ENCODE measurements at places on chromosomes 11 and 22.

DNA sequence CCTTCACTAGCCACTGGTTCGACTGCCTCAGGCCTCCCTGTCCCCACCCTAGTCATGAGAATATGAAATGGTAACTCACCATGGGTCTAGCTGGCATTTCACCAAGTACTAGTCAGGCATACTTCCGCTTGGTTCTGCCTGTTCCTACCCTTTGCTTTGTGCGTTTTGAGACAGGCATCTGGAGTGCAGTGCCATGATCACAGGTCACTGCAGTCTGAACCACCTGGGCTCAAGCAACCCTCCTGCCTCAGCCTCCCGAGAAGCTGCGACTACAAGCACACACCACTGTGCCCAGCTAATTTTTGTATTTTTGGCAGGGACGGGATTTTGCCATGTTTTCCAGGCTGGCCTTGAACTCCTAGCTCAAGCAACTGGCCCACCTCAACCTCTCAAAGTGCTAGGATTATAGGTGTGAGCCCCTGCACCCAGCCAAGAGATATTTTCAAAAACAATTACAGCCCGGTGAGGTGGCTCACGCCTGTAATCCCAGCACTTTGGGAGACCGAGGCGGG is 14.1 kb downstream of the HRAS start:
- DNase-seq, result no peak

GRCh38 chr11:71433648-71434450 is 14.3 kb downstream of the DHCR7 start:
- DNase-seq, result no peak

DNA sequence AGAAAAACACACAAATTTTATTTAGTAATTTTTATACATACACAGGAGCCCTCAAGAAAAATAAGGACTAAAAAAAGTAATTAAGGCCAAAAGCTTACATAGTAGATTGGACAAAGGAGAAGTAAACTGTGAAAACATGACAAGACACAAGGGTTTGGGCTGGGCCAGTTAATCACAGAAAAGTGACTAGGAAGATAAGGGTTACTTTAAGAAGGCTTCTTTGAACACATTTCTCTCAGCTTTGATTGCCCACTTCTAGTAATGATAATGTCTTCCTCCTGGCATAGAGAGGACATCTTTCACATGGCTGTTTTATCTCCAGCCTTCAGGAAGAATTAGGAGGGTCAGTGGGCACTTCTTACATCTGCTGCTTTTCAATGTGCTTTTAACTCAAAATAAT is 3.4 kb downstream of the RNF141 start:
- no peak for DNase-seq

- no peak for DNase-seq
Observed at GRCh38 chr22:26050079-26050478, 119.2 kb upstream of the SEZ6L start.

GRCh38 chr11:74577624-74578396 is 14.6 kb upstream of the POLD3 start:
- peak; percentile 36 for DNase-seq

GRCh38 chr11:13861411-13861810 is 101.1 kb upstream of the SPON1 start:
- DNase-seq, result no peak

DNA sequence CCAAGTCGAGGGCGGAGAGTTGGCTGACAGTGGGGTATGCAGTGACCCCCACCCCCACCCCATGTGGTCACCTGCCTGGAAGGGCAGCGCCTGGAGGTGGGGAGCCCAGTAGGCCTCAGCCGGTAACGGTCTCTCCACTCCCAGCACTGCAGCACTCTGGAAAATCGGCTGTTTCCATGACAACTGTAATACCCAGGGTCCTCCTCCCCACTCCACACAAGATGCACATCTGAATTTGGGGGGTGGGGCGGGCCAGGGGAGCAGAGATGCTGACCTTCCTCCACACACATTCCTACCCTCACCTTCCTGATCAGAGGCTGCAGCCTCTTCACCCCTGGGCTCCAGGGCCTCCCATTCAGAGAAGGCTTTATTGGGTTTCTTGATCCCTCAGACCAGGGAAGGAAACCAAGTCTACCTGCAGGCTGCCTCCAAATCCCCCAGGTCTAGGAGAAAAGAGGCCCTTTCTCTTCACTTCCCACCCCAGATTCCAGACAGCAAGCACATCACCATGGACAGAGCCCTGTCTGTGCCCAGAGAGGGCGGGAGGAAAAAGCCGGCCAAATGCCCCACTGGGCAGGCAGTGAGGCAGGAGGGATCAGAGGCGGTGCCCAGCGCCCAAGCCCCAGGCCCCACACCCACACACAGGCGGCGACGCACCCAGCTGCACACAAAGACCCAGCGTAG is 46.5 kb downstream of the SLC22A12 start:
- DNase-seq, result no peak

GRCh38 chr11:133134314-133135173 is 397.8 kb downstream of the OPCML start:
- no peak for DNase-seq

GRCh38 chr22:22086501-22087158 is 104.0 kb upstream of the TOP3B start:
- DNase-seq, result no peak

- no peak for DNase-seq
Observed at GRCh38 chr11:129410395-129410960, 34.8 kb downstream of the BARX2 start.

DNA sequence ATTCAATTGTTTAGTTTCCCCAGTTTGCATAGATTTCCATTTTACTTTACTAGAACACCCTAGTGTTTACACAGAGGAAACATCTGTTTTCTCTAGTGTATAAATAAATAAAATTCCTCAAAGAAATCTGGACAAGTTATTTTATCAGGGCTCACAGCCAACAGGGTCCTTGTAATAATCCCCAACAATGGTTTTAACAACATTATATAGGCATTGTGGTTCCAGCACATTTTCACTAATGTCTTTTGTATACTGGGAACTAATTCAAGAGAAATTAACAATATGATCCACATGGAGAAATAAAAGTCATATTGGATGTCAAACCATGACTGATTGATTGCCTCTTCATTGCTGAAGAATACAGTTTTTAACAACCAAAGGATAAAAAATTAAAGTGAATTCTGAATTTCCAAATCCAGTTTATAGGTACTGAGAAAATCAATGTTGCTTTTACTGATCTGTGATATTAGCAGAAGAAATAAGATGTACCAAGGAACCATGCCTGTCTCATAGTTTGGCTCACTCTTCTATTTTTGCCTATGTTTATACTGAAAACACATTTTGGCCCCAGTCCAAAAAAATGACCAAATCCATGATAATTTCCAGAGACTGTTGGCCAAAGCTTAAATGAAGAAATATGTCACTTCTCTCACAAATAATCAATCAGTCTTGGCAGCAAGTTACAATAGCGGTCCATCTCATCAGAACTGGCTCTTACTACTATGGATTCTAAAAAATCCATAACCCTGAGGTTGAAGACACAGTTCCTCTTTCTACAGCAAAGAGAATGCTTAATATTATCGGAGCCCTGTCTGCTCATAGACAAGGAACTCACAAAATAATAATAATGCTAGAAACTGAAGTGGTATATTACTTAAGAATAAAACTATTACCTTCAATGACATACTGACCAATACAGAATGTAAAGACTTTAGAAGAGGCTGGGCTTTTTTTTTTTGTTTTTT is 1.4 kb upstream of the MS4A13 start:
- no peak for DNase-seq

DNA sequence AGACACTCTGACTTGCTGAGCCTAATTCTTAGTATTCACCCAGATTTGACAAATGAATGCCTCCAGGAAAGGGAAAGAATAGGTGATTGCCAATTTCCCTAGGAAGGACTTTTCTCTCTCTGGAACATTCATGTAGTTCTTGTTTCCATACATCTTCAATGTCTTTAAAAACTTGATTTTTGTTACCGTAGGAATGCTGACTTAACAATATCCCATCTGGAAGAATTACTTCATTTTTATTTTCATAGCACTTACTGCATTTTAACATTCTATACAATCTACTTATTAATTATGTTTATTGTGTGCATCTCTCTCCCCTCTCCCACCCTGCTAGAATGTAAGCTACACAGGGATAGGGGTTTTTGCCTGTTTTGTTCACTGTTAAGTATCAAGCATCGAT is 66.6 kb downstream of the SLC5A12 start:
- no peak for DNase-seq

- no peak for DNase-seq
Observed at GRCh38 chr11:113305440-113306336, 8.7 kb upstream of the TTC12 start.

DNA sequence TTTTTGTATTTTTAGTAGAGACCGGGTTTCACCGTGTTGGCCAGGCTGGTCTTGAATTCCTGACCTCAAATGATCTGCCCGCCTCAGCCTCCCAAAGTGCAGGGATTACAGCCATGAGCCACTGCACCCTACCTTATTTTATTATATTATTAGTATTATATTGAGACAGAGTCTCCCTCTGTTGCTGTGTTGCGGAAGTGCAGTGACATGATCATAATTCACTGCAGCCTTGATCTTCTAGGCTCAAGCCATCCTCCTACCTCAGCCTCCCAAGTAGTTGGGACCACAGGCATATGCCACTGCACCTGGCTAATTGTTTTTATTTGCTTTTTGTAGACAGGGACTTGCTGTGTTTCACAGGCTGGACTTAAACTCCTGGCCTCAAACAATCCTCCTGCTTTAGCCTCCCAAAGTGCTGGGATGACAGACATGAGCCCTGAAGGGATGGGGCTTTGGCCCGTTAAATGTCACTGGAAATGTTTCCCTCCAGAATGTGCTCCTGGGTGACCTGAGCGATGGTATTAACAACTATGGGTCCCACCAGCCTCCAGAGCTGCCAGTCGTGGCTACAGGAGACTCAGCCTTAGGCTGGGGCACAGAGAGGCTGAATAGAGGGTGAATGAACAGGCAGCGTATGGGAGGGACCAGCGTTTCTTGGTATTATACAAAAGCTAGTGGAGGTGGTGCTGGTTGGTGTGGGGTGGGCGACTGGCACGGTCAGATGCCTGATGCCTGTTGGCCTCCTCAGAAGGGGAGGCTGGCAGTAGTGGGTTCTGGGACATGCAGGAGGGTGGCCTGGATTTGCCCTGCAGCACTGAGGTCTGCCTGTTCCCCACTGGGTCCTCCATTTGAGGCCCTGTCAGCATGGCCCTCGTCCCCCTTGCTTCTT is 7.3 kb downstream of the TANGO2 start:
- DNase-seq, result no peak

- no peak for DNase-seq
Observed at GRCh38 chr11:2381494-2382128, 4.5 kb downstream of the CD81 start.

DNA sequence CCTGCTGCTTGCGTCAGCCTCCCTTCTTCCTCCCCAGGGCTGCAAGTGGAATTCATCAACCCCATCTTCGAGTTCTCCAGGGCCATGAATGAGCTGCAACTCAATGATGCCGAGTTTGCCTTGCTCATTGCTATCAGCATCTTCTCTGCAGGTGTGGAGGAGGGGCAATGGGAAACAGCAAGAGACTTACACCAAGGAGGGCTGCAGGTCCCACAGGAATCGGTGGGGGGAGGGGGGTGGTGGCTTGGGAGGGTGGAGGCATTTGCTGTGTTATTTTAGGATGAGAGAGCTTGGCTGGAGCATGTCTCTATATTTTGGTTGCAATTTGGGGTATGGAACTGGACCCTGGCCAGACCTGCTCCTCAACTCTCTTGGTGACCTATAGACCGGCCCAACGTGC is 2.1 kb upstream of the MADD start:
- no peak for DNase-seq

DNA sequence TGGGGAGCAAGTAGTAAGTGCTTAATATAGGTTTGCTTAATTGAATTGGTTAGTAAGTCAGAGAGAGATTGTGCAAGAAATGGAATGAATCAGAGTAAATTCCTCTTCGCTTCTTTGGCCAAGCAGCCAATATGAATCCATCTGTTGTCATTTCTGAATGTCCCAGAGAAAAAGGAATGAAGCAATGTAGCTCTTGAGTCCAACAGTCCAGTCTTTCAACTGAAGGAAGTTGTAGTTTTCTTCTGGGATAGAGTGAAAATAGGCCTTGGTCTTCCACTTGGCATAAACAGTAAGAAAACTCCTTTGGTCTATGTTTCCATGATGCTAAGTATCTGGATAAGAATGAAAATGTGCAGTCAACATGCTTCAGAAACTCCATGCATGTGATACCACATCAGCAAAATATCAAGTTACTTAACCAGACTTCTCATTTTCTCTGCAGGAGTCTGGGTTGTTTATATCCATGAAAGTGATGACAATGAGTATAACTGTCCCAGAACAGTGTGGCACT is 1.8 kb upstream of the FIBIN start:
- no peak for DNase-seq

DNA sequence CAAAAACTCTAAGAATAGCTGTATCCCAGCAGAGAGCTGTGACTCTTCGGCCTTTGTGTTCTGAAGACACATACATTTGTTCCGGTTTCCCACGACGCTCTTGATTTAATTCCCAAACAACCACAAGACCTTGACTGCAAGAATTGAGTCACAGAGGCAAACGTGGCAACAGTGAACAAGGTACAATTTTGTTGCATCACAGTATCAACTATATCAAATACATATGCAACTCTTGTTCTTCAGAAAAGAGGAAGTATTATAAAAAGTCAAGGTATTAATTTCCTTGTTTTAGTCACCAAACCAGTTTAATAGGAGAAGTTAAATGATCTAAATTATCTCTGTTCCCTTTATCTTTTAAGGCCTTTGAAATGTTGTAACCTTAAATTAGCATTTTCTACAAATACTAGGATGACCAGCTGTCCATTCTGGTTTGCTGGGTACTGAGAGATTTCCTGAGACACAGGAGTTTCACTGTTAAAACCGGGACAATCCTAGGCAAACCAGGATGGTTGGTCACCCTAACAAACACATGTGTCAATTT is 11.1 kb downstream of the HPS5 start:
- no peak for DNase-seq

DNA sequence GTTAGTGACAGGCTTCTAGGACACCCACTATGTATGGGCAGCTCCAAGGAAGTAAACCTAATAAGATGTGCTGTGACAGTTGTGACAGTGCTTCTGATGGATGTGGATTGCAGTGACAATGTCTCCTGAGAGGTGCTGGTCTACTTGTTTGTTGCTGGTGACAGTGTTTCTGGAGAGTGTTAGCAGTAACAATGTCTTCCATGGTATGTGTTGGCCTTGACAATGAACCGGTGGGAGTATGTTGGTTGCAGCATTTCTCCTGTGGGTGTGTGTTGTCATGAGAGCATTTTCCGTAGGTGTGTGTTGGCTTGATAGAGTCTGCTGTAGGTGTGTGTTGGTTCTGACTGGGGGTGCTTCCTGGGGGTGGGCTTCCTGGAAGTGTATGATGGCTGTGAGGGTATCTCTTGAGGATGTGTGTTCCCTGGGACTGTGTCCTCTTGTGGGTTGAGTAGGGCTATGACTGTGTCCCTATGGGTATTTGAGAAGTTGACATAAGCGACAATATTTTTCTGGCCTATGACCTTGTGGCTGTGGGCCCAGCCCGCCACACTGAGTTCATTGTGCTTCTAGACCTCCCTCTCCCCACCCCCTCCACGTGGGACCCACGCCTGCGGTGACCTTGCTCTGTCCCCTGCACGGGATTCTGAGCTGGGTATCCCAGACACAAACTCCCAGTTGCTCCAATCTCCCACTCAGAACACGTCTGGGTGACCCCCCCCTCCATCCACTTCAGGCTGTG is 1.2 kb downstream of the DCHS1 start:
- DNase-seq, result no peak

GRCh38 chr11:64765851-64766665 is 6.3 kb upstream of the PYGM start:
- DNase-seq, result no peak

- DNase-seq, result no peak
Observed at GRCh38 chr11:112630496-112630895, 330.7 kb upstream of the NCAM1 start.

All from NCI-H187 treated with DMSO at 0.1 percent for 48 hours (cell line).